ENCODE measurements at places on chromosomes 11 and 22.

DNA sequence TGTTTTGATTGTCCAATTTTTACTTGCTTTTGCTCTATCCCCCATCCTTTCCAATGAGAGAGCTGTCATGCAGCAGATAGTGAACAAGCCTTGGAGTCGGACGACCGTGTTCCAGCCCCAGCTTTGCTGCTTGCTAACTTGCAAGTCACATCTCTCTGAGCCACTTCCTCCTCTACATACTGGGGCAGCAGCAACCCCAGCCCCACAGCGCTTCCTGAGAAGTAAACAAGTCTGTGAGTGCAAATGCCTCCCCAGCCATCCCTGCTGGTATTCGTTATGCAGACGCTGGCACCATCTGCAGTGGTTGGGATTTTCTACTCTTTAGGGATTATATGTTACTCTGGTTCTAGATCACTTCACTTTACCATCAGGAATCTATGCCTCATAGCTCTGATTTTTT is 35.0 kb downstream of the TPBGL start:
- DNase-seq: no peak

DNA sequence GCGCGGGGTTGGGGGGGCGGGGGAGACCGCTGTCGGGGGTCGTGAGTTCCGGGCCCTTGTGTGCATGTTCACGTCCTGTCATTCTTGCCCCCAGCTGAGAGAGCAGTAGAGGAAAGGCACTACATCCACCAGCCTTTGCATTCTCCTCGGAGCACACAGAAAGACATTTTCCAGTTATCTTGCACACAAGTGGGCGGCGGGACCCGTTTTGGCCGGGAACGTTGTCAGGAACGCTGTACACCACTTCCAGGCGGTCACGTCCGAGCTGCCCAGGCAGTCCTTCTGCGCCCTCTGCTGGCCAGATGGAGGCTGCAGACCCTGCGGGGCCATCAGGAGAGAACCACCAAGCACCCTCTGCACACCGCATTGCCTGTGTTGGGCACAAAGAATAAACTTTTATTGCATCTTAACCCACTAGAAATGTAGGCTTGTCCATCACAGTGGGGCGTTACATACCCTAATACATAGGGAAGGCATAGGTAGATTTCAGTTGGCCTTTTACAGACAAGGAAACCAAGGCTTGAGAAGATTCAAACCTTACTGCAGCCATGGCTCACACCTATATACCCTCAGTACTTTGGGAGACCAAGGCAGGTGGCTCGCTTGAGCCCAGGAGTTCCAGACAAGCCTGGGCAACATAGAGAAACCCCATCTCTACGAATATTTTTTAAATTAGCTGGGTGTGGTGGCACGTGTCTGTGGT is 2.8 kb upstream of the CDKN1C start:
- DNase-seq: peak; percentile 96

GRCh38 chr11:119537306-119538253 is 114.6 kb upstream of the THY1 start:
- DNase-seq: no peak

GRCh38 chr22:49300951-49301397 is 526.7 kb downstream of the BRD1 start:
- no peak for DNase-seq

GRCh38 chr22:38655519-38656255 is 505 bp downstream of the FAM227A start:
- DNase-seq: no peak

GRCh38 chr22:42644422-42645340 is 4.3 kb upstream of the ATP5MGL start:
- peak; percentile 48 for DNase-seq

GRCh38 chr11:77557553-77557952 is 32.2 kb upstream of the AQP11 start:
- peak; percentile 16 for DNase-seq

All from eye (tissue), 1 donor.